NCI-H774 (cell line): ENCODE measurements at places on chromosomes 13 and 19.

- DNase-seq = no peak
Observed at GRCh38 chr13:42364613-42365000, 92.7 kb downstream of the AKAP11 start.

DNA sequence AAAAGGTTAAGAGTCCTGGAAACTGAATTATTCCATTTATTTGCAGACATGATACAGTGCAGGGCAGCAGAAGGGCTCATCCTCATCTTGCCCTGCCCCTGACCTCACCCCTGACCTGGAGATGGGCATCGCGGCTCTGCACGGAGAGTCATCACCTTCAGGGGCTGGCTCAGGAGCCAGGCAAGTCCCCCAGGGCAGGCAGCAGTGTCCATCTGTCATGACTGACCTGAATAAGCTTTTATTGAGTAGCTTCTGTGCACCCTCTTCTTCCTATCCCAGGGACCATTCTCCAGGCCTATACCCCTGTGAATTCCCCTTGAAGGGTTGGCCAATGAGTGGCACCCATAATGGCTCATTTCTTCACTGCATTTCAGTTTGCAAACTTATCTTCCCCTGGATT, 484.2 kb downstream of the ZNF536 start:
- no peak for DNase-seq

GRCh38 chr19:41699231-41699967, 9.0 kb upstream of the CEACAM5 start:
- no peak for DNase-seq

DNA sequence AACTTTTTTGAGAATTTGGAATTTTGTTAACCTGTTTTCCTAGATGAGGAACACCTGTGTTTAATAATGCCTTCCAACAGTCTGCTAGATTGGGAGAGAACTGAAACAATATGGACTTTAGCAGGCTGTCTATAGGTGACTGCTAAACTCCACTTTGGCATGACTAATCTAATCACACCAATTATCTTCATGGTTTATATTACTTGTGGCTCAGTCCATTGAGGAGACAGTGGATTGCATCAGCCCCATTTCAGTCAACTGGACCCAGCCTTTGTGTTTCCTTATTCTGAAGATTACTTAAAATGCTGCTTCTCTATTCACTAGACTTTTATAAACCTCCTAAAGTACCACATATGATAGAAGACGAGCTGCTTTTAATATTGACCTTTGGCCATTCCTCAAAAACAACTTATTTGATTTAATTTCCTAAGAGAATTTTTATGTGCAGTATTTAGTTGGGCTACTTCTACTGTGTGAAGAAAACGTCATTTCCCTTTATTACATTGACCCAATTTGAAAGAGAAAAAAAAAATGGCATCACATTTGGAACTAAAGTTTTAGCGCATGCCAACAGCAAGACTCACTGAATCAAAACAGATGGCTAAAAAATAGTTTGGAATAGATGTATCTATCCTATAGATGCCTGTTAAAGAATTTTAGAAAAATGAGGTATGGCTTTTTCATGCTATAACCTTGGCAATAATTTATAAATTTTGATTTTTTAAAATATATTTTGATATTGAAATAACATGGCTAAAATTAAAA, 295.8 kb downstream of the NDFIP2 start:
- DNase-seq = no peak

GRCh38 chr19:42498169-42498757, 30.0 kb downstream of the CEACAM1 start:
- no peak for DNase-seq

DNA sequence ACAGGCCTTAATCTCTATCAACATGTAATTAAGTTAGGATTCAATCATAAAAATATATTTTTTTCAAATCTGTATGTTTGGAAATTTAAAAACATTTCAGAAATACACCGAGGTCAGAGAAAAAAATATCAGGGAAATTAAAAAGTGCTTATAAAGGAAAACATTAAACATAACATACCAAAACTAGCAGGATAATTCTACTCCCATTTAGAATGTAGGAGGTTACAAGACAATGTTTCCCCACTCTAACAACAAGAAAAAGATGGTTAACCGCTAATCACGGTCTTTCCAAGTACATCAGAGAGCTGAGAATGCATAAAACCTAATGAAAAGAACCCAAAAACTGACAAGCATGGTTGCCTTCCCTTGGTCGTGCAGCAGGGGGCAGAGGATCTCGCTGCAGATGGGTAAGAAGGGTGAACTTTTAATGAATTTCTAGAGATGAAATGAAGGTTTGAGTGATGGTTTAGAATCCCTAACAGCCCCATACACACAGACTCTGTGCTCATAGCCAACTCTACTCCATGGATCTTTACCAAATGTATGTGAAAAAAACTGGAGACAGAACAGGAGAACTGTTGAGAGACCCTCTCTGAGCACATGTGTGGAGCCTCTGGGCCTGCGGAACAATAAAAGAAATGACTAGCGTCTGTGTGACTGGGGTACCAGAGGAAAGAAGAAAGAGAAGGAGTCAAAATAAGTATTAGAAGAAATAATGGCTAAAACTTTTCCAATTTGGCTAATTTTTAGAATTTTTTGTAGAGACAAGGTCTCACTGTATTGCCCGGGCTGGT, 51.3 kb upstream of the LSM14A start:
- no peak for DNase-seq

DNA sequence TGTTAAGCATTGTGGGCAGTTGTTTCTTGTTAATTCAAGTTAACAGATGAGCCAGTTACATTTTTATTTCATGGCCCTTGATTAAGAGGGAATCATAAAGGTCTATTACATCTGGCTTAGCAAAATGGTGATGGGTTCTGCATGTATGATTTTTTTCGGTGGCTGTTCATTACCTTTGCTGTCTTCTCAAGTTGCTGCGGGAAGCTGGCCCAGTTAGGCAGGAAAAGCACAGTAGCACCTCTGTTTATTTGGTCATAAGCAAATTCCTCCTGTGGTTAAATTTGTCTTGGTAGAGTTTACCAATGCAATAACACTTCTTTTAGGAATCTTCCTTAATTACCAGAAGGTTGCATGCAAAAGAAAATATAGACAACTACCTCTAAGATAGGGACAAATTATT, 104.5 kb downstream of the FRY start:
- no peak for DNase-seq

DNA sequence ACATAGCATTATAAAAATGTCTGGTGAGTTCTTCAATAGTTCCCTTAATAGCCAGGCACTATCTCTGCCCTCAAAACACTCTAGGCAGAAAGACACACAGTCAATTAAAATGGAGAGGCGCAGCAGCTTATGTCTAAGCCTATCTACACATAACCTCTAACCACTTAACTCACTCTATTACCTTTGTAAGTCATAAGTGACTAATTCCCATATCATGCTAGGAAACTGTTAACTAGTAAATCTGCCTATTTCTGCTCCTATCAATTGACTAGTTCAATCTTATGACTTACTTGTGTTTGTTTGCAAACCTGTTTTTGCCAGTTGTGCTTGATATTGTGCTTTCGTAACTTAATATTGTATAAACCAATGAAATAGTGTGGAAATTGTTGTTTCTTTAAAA, 3.2 kb downstream of the CCDC122 start:
- no peak for DNase-seq

GRCh38 chr13:109945206-109945960, 159.0 kb upstream of the IRS2 start:
- no peak for DNase-seq

DNA sequence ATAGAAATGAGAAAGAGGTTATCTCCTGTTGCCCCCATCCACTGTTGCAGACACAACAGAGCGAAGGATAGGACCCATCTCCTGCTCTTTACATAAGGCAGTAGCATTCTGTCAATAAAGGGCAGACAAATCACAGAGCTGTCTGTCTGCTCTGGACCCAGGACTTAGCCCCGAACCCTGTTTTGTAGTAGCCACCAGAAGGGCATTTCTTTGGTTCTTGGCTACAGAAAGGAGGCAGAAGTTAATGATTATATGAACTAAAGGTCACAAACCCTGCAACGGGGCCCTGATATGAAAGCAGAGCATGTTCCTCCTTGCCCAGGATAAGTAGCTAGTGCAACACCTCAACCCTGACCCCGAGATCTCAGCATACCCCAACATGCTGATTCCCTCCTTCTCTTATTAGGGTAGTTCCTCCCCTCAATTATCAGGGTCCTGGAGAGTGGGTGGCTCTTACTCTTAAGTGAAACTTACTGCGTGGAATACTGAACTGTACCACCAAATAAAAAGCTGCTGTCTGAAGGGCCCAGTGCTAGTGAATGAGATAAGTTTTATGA, 680.4 kb upstream of the SPRY2 start:
- no peak for DNase-seq

GRCh38 chr19:30593975-30594745, 222.0 kb downstream of the ZNF536 start:
- no peak for DNase-seq

DNA sequence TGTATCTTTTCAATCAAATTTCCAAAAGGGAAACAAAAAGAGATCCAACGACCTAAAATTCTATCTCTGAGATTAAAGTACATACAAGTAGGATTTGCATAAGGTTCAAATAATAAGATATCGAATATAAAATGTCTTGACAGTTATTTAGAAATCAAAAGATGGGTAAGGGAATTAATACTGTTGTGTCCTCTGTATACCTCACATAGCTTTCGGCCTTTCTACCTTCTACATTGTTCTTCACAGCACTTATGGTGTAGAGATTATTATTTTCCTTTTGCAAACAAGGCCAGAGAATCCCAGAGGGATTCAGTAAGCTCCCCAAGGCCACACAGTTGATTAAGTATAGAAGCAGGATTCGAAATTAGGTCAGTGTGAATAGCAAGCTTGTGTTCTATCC, 403.6 kb downstream of the SPRY2 start:
- DNase-seq = no peak

DNA sequence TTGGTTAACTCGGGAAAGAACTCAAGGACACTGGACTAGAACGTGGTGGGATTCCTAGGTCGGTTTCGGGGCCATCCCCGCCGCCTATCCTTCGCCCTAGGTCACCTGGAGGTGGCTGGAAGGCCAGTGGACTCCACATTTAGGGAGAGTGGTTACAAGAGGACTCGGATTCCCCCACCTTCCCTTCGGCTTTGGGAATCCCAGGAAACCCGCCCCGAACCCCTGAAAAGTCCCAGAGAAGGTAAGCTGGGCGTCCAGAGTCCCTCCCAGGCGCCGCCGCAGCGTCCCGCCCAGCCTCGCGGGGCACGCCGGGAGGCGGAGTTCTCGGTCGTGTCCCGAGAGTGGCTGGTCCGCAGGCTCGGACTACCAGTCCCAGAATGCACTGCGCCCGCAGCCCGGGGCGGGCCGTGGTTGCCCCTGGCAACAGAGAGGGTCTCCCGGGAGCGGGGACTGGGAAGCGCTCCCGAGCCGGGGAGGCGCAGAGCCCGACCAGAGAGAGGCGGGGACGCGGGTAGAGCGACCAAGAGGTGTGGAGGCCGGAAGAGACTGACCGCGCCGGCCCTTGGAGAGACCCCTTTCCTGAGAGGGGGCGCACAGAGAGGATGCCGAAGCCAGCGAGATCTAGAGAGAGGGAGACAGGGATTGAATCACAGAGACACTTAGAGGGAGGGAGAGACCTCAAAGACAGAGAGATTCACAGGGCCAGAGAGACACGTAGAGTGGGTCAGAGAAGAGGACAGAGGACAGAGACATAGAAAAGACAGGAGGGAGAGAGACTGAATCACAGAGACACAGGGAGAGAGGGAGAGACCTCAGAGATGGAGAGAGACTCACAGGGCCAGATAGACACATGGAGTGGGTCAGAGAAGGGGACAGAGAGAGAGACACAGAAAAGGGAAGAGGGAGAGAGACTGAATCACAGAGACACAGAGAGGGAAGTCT, 2.6 kb upstream of the PRKCG start:
- no peak for DNase-seq
